Fibroblast of skin of right quadriceps (primary cell): ENCODE measurements at places on chromosomes 11 and 22.
A peak's percentile ranks its signal among the peaks of the same experiment; 100 is the strongest.

GRCh38 chr11:1203505-1204271 is 19.2 kb upstream of the MUC5B start:
- no peak for DNase-seq

DNA sequence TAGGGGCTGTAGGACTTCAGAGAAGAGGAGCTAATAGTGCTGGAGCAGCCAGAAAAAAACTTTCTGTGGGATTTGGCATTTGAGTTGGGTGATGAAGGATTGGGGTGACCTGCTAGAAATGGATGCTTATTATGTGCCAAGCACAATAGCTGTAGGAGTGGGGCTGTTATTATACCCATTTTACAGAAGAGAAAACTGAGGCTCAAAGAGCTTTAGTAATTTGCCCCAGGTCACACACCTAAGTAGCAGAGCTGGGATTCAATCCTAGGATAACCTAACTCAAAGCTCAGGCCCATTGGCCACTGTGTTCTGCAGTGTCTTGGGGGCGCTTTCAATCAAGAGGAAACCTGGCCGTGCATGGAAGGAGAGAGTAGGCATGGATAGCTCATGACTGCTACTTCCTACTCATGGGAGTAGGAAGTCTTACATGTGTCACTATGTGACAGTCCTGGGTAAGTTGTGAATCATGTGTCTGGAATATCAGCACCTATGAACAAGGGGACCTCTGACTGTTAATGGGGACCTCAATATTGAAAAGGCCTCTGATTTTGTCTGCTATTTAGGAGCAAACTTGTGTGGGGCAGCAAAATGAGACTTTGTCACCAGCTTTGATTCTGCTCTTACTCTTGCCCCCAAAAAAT is 6.1 kb upstream of the ELF5 start:
- no peak for DNase-seq

- no peak for DNase-seq
These were observed 249.8 kb upstream of the UBASH3B start for GRCh38 chr11:122405547-122406341.

DNA sequence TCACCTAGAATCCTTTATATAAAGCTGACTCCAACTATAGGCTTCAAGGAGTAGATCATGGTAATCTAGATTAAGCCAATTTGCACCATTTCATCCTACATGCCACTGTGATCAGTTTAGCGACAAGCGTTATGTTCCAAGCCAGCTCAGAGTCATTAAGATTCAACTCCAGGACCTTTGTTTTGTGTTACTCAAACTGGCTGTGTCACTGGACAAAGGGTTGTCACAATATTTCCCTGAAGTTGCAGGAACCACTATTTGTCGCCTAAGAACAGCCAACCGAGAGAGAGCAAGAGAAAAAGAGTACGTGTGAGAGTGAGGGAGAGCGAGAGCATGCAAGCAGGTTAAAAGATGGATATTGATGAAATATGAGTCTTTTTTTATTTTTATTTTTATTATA is 104.8 kb downstream of the USP35 start:
- no peak for DNase-seq

DNA sequence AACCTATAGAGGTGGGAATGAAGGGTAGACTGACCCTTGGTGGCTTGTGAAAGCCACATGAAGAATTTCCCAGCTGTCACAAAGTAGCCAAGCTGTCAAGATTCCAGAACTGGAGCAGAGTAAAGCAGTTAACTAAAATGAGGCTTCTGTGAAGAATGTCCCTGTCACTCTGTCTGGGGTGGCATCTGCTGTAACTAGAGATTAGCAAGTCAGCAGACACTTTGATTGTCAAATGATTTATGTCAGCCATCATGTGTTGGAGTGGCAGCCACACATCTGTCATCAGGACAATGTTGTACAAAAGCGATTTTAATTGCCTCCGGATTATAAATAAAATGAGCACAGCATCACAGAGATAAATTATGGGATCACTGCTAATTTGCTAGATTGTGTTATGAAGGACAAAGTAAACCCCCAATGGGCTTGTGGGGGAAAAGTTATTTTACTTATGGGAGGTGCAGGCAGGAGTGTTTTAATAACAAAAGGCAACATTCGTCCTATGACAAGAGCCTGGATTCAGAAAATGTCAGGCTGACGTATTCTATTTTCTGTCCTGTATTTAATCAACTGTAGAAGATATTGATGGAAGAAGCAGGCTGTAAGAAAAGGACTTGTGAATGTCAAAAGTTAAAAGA is 270.9 kb downstream of the FAM181B start:
- no peak for DNase-seq

- no peak for DNase-seq
These were observed 518.5 kb upstream of the TENM4 start for GRCh38 chr11:79959318-79959717.

GRCh38 chr22:42427167-42427566 is 5.0 kb downstream of the NFAM1 start:
- DNase-seq = no peak

- no peak for DNase-seq
These were observed 528.1 kb downstream of the DLG2 start for GRCh38 chr11:85098996-85099395.

DNA sequence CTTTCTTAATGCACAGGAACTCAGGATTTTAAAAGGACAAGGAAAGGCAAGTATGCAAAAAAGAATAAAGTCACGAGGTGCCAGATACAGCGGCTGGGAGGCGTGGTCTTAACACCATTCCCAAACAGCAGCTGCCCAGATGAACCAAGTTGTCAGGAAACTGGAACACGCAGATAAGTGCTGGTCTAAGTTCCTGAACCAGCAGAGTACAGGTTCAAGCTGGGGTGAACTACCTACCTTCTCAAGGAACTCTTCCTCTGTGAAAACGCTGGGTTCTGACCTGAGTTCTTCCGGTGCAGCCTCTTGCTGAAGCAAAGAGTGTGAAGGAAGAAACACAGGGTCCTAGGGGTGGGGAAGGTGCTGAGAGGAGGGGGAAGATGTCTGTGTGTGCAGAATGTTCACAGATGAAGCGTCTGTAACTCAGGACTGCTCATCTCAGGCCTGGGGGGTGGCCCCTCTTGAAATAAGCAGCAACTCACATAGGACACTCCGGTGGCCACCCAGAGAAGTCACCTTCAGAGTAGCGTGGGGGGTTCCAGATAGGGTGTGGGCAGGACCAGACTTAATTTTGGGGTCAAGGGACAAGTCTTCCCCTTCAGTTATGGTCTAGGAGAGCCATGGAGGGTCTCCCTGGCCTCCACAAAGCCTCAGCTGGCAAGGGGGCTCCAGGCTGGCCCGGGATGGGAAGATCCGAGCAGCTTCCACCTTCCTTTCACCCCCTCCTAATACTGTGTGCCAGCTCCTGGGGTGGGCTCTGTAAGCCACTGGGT is 3.2 kb downstream of the TPST2 start:
- no peak for DNase-seq

- no peak for DNase-seq
These were observed 287.9 kb upstream of the MTNR1B start for GRCh38 chr11:92681586-92681985.

DNA sequence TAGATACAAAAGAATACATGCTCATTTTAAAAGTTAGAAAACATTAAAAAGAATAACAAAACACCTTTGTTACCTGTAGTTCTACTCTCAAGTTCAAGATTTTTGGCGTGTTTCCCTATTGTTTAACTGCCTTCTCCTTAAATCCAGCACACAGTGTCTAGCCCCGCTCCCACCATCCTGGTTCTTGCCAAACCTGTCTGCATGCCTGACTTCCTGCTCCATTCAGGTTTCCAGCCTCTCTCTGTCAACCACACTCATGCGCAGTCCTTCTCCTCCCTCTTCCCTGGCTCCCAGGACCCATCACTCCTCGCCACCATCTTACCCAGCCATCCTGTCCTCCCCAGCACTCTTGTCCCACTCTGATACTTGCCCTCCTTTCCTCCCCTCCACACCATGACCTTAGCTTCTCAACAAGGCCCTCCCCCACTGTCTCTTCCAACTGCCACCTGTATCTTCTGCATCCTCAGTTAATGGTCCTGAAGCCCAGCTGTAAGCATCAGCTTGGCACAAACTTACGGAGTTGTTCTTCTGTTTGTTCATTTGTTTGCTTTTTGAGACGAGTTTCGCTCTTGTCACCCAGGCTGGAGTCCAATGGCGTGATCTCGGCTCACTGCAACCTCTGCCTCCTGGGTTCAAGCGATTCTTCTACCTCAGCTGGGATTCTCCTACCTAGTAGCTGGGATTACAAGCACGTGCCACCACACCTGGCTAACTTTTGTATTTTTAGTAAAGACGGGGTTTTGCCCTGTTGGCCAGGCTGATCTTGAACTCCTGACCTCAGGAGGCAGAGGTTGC is 7.5 kb upstream of the MYH9 start:
- DNase-seq = no peak

DNA sequence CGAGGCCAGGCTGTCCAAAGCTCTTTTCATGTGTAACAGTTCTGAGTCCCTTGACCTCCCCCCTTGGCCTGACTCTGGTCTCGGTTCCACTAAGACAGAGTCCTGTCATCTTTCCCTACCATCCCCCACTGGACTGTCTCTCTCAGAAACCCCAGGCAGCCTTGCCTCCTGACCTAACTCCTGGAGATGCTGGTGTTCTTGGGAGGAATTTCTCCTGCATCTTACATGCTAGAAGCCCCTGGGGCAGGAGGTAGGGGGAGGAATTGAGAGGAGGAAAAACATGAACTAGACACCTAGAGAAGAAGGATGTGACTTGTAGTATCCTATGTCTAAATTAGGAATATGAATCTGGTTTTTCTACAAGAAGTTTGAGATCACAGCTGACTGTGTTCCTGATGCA is 648 bp upstream of the IL18BP start:
- no peak for DNase-seq

DNA sequence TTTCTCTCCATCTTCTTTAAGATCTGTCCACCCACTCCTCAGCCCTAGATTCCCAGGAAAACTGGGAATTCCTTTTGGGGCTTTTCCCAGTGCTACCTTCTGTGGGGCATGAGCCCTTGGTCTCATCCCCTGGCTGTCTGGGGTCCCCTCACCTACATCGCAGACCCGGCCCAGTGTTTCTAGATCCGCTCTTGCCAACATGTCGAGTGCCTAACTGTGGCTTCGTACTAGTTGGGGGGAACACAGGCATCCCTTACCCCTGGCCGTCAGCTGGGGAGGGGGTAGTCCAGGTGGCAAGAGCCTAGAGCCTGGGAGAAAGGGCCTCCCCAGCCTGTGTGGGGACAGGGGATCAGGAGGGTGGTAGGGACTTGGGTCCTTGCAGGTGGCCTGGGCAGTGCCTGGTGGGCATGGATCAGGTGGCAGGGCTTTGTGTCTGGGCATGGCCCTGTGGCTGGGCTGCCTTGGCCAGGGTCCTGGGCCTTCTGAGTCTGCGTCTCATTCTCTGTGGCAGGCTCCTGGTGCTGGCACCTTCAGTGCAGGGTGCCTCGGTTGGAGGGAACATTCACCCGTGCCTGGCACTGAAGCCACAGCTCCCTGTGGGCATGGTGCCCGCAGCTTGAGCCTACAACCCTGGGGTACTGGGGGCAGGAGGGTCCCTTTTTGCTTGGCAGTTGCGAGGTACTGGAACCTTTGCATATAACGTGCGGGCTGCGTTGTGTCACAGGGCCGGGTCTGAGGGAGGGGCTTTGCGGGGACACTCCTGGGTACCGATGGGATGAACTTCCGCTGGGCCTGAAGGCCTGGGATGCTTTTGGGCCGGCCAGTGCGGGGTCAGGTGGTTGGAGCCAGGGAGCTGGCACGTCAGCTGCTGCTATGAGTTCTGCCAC is 4.1 kb downstream of the KCNQ1 start:
- DNase-seq = no peak

DNA sequence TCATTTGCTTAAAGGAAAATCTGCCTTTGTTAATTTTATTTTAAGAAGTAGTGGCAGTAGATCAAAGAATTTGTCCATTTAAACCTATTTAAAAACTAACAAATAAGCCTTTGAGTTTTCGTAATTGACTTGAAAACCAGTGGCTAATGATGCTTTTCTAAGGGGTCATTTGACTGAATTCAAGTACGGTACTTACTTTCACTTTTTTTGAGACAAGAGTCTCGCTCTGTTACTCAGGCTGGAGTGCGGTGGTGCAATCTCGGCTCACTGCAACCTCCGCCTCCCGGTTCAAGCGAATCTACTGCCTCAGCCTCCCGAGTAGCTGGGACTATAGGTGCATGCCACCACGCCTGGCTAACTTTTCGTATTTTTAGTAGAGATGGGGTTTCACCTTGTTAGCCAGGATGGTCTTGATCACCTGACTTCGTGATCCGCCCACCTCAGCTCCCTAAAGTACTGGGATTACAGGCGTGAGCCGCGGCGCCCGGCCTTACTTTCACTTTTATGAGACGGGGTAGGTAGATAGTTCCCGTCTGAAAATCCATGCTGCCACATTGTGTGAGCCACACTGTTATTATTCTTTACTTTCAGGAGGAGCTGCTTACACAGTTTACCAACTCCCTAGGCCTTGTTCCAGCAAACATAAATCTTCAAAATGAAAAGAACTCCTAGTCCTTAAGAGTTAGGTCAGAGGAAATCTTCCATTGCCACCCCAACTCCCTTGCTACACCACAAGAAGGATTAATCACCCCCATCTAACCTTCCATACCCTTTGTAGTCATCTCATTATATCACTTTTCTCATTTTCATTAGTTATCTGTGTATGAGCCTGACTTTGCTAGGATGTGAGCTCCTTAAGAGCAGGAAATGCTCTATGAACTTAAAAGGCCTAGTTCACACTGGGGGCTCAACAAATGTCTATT is 926.6 kb upstream of the CCDC90B start:
- DNase-seq = no peak

- DNase-seq = no peak
These were observed 614 bp upstream of the ASCL2 start for GRCh38 chr11:2271077-2271326.

DNA sequence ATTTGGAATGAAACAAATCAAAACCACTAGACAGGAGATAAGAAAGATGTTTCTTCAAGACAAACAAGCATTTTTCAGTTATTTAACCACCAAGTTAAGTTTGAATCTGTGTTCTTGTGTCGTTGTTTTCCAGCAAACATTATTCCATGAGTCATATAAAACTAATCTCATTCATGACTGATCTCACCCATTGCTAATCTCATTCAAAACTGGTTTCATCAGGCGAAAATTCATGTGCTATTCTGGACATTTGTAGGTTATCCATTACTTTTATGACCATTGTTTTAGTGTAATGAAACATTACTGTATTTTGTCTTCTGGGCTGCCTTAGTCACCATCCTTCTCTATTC is 221.8 kb downstream of the DDX10 start:
- peak; percentile 76 for DNase-seq

DNA sequence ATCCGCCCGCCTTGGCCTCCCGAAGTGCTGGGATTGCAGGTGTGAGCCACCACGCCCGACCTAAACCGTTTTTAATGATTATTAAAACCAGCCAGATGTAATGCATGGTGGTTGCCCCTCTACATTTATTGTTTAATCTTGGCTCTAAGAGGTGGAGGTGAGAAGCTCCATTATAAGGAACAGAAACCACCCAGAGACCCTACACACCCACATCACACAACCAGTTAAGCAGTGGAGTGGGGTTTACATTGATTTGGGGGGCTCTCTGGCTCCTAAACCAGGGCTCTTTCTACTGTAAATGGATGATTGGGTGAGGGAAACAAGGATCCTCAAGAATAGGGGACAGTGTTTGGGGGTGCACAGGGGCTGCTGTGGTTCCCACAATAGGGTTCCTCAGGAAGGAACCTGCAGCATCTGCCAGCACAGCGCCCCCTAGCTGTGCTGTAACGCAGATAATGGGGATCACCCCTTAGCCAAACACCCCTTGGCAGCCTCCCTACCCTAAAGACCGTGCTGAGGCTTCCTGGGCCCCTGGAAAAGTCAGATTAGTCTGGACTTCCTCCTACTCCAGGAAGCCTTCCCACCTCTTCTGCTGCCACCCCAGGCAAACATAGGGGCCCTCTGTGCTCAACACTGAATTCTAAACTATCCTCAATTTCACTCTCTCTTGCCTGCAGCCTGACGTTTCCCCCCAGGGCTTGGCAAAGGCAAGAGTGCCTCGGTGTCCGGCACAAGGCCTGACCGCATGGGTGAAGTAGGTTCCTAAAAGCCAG is 2.4 kb downstream of the MPST start:
- peak; percentile 20 for DNase-seq
